ENCODE measurements at places on chromosomes 2 and 18. TPM values are rescaled to one million over a fixed set of nuclear protein-coding genes. Genes with fewer than 3 reads are reported as not detected.

The RAB6D gene
- under 0.01 TPM for total RNA-seq

- no peaks in the 10 kb centered on the region for H3K36me3 ChIP-seq
- no peaks in the 10 kb centered on the region for H3K27me3 ChIP-seq
- no peak overlapping the region for H3K4me3 ChIP-seq
- H3K27ac ChIP-seq: no peak overlapping the region
- no peak for DNase-seq
- peaks cover 28% of the 10 kb centered on the region for H3K4me1 ChIP-seq
These were observed 27.2 kb downstream of the TNS1 start for GRCh38 chr2:217975626-217976025.

- H3K4me3 ChIP-seq: no peak overlapping the region
- no peak for DNase-seq
- H3K27ac ChIP-seq: no peak overlapping the region
These were observed 543.4 kb downstream of the IRS1 start for GRCh38 chr2:226256237-226256636.

DNA sequence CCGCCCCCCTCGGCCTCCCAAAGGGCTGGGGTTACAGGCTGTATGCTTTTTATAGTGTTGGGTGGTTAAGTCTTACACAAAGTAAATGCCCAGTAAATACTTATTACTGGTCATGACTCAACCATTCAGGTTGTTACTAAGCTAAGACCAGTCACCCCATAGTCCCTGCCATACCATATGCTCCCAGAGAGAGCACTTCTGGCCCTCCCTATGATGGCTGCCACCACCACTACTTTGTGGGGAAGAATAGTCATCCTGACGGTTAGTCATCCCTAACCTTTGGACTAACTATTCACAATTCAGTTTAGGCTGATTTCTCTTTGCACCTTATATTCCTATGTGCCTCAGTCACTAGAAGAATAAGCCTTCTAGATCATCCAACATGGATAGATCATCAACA is 42.0 kb upstream of the MSH2 start:
- H3K4me1 ChIP-seq: no peaks in the 10 kb centered on the region
- no peaks in the 10 kb centered on the region for H3K36me3 ChIP-seq
- no peak for DNase-seq
- H3K4me3 ChIP-seq: no peak overlapping the region
- no peak overlapping the region for H3K27ac ChIP-seq

The ITGB6 gene
- total RNA-seq: 5.3 TPM

GRCh38 chr18:76209597-76209996 is 285.4 kb downstream of the ZNF516 start:
- no peaks in the 10 kb centered on the region for H3K4me1 ChIP-seq
- H3K27ac ChIP-seq: no peak overlapping the region
- no peaks in the 10 kb centered on the region for H3K27me3 ChIP-seq
- no peaks in the 10 kb centered on the region for H3K36me3 ChIP-seq

DNA sequence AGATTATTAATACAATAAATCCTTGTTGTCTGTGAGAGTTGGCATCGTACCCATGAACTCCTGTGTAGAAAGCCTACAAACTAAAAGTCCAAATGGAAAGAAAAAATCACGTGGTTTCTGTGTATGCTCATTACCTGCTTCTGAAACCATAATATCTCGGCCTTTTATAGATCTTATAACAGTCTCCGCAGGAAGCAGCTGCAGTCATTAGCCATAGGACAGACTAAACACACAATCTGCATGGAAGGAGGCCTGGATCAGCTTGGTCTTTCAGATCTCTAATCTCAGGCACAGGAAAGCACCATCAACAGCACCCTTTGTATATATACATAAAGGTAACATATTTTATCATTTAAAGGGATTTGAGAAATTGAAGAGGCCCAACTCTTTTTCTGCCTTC is 508.9 kb upstream of the TCF4 start:
- no peaks in the 10 kb centered on the region for H3K36me3 ChIP-seq
- no peak overlapping the region for H3K27ac ChIP-seq
- H3K27me3 ChIP-seq: no peaks in the 10 kb centered on the region
- H3K4me1 ChIP-seq: no peaks in the 10 kb centered on the region

DNA sequence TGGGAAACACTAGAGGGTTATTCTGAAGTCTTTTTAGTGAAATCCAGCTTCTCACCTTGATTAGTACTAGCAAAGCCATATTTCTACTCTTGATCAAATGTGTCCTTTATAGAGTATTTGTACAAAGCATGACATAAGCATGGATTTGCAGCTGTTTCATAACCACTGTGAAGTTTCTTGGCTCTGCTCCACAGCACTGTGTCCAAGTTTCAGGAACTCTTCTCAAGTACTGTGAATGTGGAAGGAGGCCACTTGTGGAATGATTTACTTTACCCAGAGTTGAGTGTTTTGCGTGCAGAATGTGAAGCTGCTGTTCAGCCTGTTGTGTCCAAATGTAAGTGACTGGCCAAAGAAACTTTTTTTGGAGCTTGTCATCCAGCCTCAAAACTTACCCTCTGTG is 16.2 kb upstream of the MAPRE2 start:
- H3K36me3 ChIP-seq: no peaks in the 10 kb centered on the region
- H3K4me3 ChIP-seq: no peak overlapping the region
- DNase-seq: peak; percentile 90
- peak overlapping the region; percentile 50 for H3K27ac ChIP-seq
- H3K4me1 ChIP-seq: peaks cover 15% of the 10 kb centered on the region

- no peak overlapping the region for H3K27ac ChIP-seq
- H3K27me3 ChIP-seq: no peaks in the 10 kb centered on the region
- no peaks in the 10 kb centered on the region for H3K36me3 ChIP-seq
- peaks cover 10% of the 10 kb centered on the region for H3K4me1 ChIP-seq
These were observed 56.3 kb downstream of the DIPK1C start for GRCh38 chr18:74400813-74401212.

DNA sequence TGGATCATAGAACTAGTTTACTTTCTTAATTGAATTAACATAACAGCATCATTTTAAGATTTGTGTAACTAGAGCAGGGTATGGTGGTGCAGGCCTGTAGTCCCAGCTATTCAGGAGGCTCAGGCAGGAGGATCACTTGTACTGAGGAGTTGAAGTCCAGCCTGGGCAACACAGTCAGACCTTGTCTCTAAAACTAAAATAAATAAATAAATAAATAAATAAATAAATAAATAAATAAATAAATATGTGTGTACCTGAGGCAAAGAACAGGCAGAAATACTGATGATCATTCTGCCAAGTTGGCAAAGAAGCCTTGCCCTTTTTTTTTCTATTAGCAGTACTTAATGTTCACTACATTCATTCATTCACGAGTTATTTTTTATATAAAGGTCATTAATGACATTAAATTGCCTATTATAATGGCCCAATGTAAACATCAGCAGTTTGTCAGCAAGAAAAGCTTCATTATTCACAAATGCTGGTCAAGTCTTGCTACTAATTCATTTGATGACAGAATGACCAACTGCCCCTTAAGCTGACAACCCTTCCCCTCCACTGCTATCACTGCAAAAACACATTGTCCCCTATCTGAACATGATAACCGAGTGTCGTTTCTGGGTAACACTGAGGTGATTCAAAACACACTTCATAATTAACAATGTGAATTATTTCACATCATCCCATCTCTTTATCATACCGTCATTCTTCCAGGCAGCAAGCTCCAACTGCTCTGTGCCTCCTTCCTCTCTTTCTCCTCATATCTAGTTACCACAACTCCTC is 39.0 kb downstream of the ARL5A start:
- no peaks in the 10 kb centered on the region for H3K4me1 ChIP-seq
- H3K4me3 ChIP-seq: no peak overlapping the region
- H3K36me3 ChIP-seq: peaks cover 6% of the 10 kb centered on the region

DNA sequence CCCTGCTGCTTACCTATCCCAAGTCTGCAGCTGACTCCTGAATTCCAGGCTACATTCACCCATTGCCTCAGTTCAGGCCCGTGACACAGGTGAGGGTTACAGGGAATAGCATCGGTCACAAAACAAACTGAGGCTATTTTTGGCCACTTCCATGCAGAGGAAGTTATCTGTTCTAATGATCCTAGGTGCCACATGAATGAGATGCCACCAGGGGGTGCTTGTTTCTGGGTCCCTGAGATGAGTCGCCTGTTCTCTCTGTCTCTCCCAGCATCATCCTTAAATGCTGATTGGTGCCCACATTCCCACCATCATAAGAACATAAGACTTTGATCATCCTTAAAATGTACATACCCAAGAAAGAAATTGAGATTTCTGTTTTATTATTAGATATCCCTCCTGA is 119.0 kb upstream of the CELF4 start:
- no peaks in the 10 kb centered on the region for H3K36me3 ChIP-seq
- no peaks in the 10 kb centered on the region for H3K4me1 ChIP-seq

DNA sequence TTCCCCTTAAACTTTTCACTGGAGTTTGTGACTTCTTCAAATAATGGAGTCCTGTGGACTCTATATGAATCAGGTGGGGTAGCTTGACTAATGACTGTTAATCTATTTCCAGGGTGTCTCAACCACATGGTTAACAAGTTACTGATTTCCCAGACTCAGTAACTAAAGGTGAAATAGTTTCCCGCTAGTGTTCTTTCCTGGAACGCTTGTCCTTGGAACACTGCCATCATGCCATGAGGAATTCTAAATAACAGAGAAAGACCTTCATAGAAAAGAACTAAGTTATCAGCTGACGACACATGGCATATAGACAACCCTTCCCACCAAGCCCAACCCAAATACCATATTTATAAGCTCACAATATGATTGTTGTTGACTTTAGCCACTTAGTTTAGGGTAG is 1027.9 kb upstream of the FAM98A start:
- peak overlapping the region; percentile 85 for H3K27ac ChIP-seq
- peak; percentile 78 for DNase-seq
- H3K27me3 ChIP-seq: no peaks in the 10 kb centered on the region
- no peaks in the 10 kb centered on the region for H3K36me3 ChIP-seq
- no peak overlapping the region for H3K4me3 ChIP-seq

DNA sequence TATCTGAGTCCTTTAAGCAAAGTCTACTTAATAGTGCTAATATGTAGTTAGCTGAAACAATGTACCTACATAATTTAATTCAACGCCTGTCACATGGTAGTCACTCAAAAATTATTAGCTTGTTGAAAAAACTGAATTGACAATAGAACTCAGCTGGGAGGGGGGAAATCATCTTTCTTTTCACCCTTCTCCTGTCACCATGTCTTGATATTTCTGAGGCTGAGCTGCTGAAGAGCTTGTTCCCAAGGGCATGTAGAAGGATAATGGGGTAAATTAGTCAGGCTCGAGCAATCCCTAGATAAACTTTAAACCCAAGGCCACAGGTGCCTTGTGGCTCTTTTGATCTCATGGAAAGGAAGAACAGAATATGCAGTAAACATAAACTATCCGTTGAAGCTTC is 339.6 kb upstream of the LRATD1 start:
- no peaks in the 10 kb centered on the region for H3K36me3 ChIP-seq
- no peaks in the 10 kb centered on the region for H3K27me3 ChIP-seq
- no peak overlapping the region for H3K27ac ChIP-seq
- H3K4me1 ChIP-seq: no peaks in the 10 kb centered on the region

The MOCOS gene
- 1.0 TPM for total RNA-seq

GRCh38 chr18:25759111-25759510 is 331.3 kb downstream of the SS18 start:
- no peaks in the 10 kb centered on the region for H3K4me1 ChIP-seq
- H3K27ac ChIP-seq: no peak overlapping the region
- DNase-seq: no peak
- no peak overlapping the region for H3K4me3 ChIP-seq

The VSNL1 gene
- 0.66 TPM for total RNA-seq

The STAM2 gene
- 25.7 TPM for total RNA-seq

DNA sequence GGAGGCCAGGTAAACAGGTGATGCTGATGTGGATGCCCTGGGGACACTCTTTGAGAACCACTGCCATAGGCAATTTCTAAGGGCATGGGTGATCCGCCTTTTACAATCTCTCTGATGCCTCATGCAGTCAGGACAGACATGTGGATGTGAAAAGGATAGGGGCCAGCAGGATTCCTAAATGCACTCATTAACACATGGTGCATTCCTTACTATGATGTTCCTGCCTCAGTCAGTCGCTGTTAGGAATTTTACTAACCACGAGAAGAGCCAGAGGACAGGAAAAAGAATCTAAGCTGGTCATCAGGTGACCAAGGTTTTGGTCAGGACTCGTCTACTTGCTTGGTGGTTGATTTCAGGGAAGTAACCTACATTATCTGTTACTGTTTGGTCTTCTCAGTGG is 191.0 kb downstream of the ARL4C start:
- DNase-seq: no peak
- H3K36me3 ChIP-seq: no peaks in the 10 kb centered on the region
- no peak overlapping the region for H3K27ac ChIP-seq
- H3K4me3 ChIP-seq: no peak overlapping the region

The PAX3 gene
- total RNA-seq: not detected

The GRHL1 gene
- total RNA-seq: 4.2 TPM

The TMEM17 gene
- total RNA-seq: 3.3 TPM

DNA sequence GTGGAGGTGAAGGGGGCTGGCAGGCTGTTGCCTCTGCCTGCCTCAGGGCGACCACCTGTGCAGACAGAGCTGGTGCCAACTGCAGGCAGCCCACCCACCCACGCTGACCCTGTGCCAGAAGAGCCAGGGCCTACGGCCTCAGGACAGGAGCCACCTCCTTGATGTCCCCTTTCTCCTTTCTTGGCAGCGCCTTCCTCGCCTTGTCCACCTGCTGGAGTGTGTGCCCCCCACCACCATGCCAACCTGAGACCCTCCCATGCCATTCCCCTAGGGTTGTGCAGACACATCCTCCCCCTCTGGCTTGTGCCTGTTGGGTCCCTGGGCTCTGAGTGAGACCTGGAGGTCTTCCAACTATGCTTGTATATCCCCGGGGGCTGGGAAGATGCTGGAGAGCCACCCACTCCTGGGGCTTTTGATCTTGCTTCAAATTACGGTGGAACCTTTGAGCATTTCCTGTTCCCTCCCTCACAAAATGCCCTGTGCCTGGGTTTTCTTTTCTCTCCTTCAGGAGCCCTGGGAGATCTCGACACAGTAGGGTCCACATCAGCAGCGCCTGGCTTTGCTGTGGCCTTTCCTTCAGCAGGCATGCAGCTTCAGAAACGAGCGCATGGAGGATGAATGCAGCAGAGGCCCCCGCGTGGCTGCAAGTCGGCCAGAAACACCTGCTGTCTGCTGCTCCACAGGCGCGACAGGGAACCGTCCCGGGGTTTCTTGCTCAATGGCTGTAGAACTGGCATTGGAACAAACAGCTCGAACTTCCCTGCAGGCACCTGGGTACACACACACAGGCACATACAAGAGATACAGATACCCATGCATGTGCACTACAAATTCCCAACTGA is 65.9 kb upstream of the SH3RF3 start:
- H3K36me3 ChIP-seq: no peaks in the 10 kb centered on the region
- H3K27me3 ChIP-seq: no peaks in the 10 kb centered on the region
- H3K4me3 ChIP-seq: no peak overlapping the region
- no peak for DNase-seq
- H3K27ac ChIP-seq: no peak overlapping the region

DNA sequence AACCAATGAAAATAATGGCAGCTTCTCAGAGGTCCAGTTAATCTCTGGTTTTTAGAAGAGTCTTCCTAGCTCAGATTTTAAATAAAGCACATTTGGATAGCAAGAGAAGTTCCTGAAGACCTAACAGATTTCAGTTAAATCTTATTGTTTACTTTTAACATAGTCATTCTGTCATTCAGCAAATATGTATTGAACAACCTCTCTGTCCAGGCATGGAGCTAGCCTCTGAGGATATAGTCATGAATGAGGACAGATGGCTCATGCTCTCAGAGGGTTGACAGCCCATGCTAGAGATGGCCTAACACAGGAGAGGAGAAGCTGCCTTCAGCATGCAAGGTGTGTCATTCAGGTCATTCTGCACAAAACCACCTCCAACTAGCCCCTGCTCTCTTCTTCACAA is 6.2 kb downstream of the CCBE1 start:
- H3K4me1 ChIP-seq: peaks cover under 1% of the 10 kb centered on the region
- H3K4me3 ChIP-seq: no peak overlapping the region
- DNase-seq: no peak
- no peaks in the 10 kb centered on the region for H3K36me3 ChIP-seq
